ENCODE measurements at places on chromosomes 3 and 15. TPM values are rescaled to one million over a fixed set of nuclear protein-coding genes. Genes with fewer than 3 reads are reported as not detected.

- peak within 1 kb of the TSS; percentile 67 for H3K27ac ChIP-seq
- H3K4me3 ChIP-seq: peak within 1 kb of the TSS; percentile 78
- DNase-seq: peak; percentile 96
- peaks cover 18% of the 10 kb centered on the region for H3K36me3 ChIP-seq
Measured at GRCh38 chr3:101724329-101725193, at the start of gene CEP97. Gene CEP97 (plus strand): TSS chr3:101724614. CDS start chr3:101724677, 63 bp downstream.

SLC35A5 gene
- 87.4 TPM for total RNA-seq

DNA sequence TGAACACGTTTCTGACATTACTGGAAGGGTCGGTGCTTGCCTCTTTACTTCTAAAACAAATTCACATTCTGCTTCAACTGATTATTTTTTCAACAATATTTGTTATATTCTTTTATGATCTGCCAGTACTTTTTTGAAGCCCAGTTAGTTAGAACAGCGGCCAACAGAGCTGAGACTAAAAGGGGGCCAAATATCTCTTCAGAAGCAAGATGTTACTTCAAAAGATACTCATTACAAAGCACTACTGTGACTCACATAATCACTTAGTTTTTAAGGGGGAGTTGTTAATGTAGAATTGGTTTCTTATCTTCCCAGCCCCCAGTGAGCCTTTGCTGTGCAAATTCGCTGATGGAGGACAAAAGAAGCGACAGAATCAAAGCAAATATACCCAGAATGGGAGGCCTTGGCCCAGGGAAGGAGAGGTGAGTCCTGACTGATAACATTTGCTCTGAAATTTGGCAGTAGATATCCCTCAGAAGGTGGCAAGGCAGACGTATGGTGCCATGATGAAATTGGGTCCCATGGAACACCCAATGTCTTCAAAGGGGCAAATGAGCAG lies 587.8 kb downstream of the RBMS3 start:
- no peaks in the 10 kb centered on the region for H3K4me1 ChIP-seq
- no peaks in the 10 kb centered on the region for H3K36me3 ChIP-seq
- no peak overlapping the region for H3K4me3 ChIP-seq
- H3K27me3 ChIP-seq: no peaks in the 10 kb centered on the region

DNA sequence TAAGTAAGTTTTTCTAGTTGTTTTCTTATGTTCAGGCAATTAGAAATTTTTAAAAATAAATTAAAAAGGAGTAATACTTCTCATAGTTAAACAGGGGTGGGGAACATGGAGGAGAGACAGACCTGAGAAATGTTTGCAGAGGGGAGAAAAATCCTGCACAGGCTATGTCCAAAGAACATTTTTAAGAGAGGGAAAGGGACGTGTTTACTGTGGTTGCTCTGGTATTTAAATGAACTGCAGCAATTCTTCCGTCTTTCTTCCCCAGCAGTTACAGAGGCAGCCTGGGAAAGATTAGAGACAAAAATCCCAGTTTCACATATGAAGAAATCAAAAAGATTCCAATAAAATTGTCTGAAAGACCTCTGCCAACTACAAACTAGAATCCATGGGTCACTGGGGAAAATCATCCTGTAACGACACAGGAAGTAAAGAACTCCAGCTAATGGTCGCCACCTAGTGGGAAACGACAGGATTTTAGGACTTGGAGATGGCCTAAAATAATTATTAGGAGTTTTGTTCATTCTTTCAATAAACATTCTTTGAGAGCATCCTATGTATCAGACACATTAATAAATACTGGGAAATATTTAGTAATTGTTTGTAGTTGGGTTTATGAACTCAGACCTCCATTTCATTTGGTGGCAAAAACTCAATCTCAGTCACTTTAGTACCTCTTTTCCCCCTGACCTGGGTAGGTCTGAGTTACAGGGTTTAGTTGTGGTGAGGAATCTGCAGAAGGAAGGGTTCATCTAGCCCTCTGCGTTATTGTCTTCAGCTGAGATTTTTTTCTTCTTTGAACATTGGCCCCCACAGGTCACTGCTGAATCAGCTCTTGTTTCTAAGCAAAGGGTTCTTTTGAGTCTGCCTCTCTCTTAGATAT lies 69.9 kb upstream of the GOLIM4 start:
- peak overlapping the region; percentile 50 for H3K4me3 ChIP-seq
- no peaks in the 10 kb centered on the region for H3K36me3 ChIP-seq
- peaks cover 4% of the 10 kb centered on the region for H3K4me1 ChIP-seq
- no peaks in the 10 kb centered on the region for H3K27me3 ChIP-seq
- peak; percentile 81 for DNase-seq

Data from Karpas-422 (cell line).